ENCODE measurements at places on chromosomes 2 and 18. TPM values are rescaled to one million over a fixed set of nuclear protein-coding genes. Genes with fewer than 3 reads are reported as not detected.

DNA sequence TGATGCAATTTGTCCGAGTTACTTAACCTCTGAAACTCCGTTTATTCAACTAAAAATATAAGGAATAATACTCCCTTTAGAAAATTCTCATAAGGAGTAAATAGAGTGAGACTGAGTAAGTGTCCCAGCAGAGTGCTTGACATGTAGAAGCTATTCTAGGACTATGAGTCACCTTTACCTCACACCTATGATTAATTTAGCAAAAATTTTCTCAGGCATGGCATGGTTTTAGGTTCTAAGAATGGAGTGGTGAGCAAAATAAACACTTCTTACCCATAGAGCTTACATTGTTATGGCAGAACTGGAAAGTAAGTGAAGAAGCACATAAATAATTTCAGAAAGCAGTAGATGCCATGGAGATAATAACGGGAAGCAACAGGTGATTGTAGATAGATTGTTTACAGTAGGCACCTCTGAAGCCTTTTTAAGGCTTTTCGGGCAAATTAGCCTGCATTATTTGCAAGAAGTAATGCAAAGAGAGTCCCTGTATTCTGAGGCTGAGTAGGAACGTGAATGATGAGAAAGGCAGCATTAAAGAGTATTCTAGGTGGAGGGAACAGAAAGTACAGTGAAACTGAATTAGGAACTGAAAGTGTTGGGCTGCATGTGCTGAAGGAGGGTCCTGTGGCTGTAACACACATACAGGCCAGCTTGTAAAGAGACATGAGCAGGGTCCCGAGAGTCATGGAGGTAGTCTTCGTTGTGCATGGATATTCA, 209.2 kb downstream of the ZNF407 start:
- peak; percentile 22 for DNase-seq

- peak; percentile 2 for DNase-seq
These were observed 67.2 kb upstream of the NABP1 start for GRCh38 chr2:191610756-191611155.

DNA sequence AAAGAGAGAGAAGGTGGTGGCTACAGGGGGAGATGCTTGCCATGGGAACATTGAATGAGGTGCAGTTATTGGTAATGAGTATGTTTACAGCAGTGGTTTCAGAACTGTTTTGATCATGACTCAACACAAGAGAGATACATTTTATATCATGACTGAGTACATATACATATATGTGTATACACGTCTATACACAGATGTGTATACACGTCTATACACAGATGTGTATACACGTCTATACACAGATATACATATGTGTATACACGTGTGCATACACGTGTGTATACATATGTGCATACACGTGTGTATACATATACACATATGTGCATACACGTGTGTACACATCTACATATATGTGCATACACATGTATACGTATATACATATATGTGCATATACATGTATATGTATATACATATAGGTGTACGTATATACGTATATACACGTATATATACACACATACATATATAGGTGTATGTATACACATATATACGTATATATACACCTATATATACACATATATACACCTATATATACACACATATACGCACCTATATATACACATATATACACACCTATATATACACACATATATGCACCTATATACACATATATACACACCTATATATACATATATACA, 518.5 kb downstream of the TSN start:
- DNase-seq: no peak

Gene LAMA3
- 50.6 TPM for total RNA-seq

GRCh38 chr18:961644-962355, 57.1 kb downstream of the ADCYAP1 start:
- DNase-seq: peak; percentile 45

DNA sequence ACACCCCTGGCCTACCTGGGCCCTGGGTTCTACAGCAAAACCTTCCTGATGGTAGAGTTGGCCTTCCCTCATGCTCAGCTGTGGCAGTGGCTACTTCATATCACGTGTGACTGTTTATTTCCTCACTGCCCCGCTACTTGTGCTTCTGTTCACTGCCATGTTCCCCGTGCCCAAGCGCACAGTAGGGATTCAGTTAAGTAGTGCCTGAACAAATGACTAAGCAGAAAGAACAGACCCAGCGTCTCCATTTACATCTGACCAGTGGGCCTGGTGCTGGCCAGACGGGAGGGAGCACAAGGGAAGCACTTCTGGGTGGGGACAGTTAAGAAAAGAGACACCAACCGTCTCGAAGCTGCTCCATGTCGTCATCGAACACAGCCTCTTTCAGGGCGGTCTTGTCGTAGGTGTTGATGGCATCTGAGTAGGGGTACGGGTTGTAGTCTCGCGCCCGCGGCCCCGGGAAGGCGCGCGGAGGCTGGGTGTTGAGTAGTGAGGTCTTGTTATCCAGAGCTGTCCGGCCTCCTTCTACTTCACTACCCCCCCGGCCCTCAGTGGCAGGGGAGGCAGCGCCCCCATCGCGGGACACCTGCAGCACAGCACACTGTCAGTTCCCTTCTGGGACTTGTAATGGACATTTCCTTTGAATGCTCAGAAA, 82.4 kb upstream of the TFCP2L1 start:
- no peak for DNase-seq

DNA sequence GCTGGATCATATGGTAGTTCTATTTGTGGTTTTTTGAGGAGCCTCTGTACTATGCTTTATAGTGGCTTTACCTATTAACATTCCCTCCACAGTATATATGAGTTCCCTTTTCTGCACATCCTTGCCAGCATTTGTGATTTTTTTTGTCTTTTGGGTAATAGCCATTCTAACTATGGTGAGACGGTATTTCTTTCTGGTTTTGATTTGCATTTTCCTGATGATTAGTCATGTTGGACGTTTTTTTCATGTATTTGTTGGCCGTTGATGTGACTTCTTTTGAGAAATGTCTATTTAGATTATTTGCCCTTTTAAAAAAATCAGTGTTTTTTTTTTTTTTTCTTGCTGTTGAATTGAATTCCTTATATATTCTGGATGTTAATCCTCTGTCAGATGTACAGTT, 31.1 kb downstream of the ACTR3 start:
- DNase-seq: no peak

Gene CREB1
- 69.6 TPM for total RNA-seq

Gene SLC5A7
- total RNA-seq: 5.3 TPM

Gene LDLRAD4
- total RNA-seq: 104 TPM
